Left renal cortex interstitium (tissue), 4 donors: ENCODE measurements at places on chromosomes 16 and 17. TPM values are rescaled to one million over a fixed set of nuclear protein-coding genes. Genes with fewer than 3 reads are reported as not detected.

Gene PLEKHG4
- polyA plus RNA-seq = 22.6 TPM

GRCh38 chr16:79644971-79645667 is 44.6 kb upstream of the MAF start:
- peak; percentile 13 for DNase-seq

DNA sequence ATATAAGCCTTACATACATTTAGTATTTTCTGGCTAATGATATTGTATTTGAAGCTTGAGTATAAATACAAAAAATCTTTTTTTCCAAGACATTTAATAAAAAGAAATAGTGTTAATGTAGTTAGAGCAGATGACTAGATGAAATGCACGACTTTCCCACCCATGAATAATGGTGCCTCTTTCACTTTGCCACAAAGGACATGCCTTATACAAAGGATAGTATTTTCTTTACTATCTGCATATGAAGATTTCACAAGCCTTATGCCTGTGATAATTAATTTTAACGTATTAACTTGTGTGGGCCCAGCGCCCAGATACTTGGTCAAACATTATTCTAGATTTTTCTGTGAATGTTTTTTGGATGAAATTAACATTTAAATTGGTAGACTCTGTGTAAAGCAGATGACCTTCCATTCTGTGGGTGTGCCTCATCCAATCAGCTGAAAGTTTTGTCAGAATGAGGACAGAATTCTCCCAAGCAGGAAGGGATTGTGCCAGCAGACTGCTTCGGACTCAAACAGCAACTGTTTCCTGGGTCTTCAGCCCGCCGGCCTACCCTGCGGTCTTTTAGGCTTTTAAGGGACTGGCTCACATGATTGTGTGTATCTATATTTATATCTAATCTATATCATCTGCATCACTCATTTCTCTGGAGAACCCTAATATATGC is 115.4 kb downstream of the USP22 start:
- DNase-seq = no peak

GRCh38 chr17:19502517-19502916 is 31.1 kb upstream of the SLC47A1 start:
- DNase-seq = no peak

Gene MYH8
- polyA plus RNA-seq = 1.1 TPM

Gene NPIPA3
- 15.3 TPM for polyA plus RNA-seq

Gene RARA
- polyA plus RNA-seq = 35.1 TPM
